Frontal cortex (tissue), 4 donors: ENCODE measurements at places on chromosomes 5 and 9.
A peak's percentile ranks its signal among the peaks of the same experiment; 100 is the strongest.

GRCh38 chr5:36614657-36615308 lies 8.4 kb downstream of the SLC1A3 start:
- no peak for DNase-seq

DNA sequence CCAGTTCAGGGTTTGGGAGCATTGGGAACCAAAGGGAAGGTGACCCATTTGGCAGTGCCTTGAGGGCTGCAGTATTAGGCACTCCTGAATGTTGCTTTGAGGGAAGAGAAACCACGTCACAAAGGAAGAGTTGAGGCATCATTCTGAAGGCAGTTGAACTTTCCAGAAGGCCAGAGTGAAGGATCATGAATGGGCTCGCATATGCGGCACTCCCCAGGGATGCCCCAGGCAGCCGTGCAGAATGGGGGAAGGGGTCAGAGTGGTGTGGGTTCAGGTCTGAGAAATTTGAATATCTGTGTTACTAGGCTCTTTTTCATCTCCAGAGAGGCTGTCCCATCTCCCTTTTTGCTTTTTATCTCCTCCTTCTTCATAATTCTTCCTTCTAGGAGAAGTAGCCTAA lies 60.6 kb upstream of the HMHB1 start:
- DNase-seq = no peak

DNA sequence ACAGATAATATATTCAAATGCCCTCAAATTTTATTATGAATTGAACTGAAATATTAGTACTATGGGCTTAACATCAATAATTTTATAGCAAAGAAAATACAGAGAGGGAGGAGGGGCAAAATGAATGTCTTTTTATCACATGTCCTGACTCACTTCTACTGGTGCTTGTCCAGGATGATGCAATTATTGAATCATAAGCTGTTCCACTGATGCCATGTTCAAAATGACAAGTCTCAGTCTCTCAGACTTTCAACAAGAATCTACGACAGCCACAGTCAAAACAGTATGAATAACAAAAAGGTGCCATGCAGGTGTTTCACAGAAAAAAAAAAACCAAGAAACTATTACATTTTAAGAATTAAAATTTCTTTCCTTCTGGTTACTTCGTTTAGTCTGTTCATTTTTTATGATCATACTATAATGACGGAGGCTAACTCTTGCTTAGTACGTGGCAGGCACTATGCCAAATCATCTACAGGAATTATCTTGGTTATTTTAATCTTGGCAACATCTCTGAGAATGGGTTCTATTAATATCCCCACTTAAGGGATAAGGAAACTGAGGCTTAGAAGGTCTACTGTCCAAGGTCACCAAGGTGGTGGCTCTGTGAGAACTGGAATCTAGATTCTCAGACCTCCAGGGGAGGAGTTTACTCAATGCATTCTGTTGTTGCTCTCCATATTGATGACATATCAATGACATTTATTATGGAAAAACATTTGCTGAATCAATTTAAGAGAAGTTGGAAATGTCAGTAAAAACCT lies 61.5 kb downstream of the NR3C1 start:
- no peak for DNase-seq

- no peak for DNase-seq
These were observed 13.1 kb downstream of the IL7R start for GRCh38 chr5:35869685-35870277.

GRCh38 chr5:158234323-158235158 lies 375.6 kb upstream of the CLINT1 start:
- DNase-seq = no peak

GRCh38 chr5:50535393-50535792 lies 94.3 kb upstream of the EMB start:
- no peak for DNase-seq

DNA sequence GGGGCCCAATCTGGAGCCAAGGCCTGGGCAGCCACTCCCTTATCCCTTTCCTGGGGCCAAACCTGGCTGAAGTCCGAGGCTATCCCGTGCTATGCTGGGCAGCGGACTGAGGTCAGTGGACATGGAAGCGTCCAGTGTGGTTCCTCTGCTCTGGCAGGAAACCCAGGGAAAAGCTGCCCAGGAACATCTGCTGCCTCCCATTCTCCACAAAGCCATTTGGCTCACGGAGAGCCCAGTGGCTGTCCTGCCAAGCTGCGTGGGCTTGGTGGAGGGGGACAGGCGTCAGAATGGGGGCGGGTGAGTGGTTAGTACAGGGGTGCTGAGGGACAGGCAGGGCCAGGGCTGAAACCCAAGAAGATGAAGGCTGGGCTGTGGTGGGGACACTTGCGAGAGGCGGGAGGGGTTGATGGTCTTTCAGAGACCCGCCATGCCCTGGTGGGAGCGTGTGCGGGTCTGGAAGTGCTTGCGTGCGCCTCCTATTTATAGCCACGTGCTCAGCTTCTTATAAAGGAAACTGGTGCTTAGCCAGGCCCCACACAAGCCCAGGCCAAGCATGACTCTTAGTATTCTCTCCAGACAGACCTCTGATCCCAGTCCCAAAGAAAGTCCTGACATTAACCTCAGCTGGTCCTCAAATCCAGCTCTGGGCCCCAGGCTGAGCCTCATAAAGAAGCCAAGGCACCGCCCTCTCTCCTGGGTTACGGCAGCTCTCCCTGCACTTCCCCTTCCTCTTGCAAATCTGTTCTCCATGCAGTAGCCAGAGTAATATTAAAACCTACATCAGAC lies 9.4 kb upstream of the SLC6A7 start:
- peak; percentile 67 for DNase-seq

- no peak for DNase-seq
These were observed 11.9 kb downstream of the TNFAIP8 start for GRCh38 chr5:119367502-119368237.

- no peak for DNase-seq
These were observed 58.5 kb upstream of the EIF4EBP3 start for GRCh38 chr5:140488914-140489313.

- DNase-seq = no peak
These were observed 21.2 kb downstream of the GPBP1 start for GRCh38 chr5:57195060-57195459.

DNA sequence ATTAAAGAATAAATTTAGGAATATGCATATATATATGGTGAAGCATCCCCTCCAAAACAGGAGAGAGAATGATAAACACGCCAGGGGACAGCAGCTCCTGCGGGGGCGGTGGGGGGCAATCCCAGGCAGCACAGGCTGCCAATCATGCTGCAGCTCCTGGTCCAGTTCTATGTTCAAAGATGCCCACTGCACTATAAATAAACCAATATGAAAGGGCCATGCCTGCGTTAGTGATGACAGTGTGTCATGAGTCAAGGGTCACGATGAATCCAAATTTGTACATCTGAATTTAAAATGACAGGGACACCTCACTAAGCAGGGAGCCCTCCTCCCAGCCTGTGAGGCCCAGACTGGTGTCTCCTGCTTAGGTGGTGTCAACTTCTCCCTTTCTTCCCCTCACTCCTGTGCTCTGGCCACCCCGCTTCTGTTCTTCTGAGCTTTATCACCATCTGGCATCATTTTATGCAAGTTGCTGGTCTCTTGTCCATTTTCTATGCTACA lies 153.9 kb downstream of the MED27 start:
- no peak for DNase-seq

DNA sequence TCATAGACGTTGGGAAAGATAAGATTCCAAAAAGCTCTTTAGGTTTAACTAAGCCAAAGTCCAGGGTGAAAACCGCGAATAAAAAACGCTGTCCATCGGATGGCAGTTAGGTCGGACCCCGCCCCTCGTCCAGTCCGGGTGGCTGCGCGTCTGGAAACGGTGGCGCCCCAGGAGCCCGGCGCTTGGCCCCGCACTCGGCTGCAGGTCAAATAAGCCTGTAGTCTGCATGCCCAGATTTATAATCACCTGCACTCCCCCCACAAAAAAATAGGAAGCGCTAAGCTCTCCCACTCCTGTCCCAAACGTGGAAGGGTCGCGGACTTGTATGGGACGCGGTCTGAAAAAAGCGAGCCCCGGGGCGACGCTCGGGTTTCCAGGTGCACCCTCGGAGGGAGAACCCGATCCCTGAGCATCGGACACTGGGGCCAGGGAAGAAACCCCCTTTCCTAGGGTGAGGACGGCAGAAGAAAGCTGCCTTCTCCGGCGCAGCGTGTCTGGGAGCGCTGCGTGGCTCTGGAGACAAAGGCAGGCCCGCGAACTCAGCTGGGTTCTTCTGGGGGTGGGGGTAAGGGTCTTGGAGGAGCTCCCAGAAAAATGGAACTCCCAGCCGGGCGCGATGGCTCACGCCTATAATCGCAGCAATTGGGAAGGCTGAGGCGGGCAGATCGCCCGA lies 923 bp upstream of the ZBTB5 start:
- DNase-seq = no peak

- DNase-seq = no peak
These were observed 31.1 kb downstream of the SIL1 start for GRCh38 chr5:139167063-139167462.

DNA sequence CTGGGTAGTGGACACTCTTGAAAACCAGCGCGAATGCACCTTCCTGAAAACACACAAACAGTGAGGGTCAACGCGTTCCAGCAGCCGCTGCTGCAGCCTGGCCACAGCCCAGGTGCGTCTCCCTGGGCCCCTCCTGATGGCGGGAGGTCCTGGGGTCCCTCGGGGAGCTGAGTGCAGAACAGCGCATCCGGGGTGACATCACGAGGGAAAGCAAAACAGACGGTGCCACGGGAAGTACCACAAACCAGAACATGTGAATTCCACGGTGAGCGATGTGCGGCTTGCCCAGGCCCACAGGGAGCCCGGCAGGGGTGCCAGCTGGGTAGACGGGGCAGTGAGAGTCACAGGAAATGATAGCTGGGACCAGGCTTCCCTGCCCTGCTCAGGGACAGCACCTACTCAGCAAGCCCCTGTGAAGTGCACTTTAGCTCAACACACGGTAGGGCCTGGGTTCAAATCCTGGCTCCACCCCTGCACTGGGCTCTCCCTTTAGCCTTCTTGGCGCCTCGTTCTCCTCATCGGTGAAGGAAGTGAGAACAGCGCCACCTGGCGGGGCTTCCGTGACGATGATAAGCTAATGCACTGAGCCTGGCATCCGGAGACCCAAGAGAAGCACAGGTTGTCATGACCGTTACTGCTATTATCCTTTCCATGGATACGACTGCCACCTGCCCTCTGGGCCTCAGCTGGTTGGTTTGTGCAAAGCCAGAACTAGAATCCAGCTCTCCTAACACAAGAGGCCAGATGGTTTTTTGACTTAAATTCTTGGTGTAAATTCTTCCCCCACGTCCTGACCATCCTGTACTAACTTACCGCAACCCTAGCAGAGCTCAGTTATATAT lies 24.6 kb downstream of the GFPT2 start:
- no peak for DNase-seq

DNA sequence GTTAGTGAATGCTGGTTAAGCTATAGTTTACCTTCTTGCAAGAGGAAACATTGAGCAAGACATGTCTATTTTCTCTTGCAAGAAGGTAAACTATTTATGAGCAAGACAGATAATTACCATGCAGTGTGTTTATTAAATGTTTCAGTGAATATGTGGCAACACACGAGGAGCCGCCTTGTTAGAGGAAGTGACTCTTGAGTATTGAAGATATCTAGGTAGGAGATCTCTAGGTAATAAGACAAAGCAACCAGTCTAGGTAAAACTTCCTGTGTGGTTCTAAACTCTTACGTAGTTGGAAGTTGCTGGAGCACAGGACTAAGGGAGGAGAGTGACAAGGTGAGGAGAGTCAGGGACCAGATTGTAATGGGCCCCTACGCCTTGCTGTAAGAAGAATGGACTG lies 16.8 kb downstream of the SKP2 start:
- DNase-seq = no peak

DNA sequence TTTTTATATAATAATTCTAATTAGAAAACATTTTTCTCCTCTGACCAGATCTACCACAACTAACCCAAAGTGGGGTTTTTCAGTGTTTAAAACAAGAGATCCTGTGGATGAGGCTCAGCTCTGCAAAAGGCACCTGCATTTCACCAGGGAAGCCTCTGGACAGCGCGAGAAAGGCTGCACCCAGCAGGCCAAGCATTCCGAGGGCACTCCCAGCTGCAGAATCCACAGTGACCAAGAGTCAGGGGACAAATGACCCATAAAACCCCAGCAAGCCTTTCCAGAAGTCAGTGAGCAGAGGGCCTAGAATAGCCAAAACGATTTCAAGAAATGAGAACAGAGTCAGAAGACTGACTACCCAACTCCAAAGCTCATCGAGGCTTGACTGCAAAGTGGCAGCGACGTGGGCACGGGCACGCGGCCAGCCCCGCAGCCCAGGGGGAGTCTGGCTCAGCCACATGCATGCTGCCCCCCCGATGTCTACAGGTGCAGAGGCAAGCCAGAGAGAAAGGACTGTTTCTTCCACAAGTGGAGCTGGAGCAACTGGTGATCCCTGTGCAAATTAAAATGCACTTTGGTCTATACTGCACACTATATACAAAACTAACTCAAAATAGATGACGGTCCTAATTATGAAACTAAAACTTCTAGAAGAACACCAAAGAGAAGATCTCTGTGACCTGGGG lies 26.2 kb downstream of the TPPP start:
- DNase-seq = no peak

DNA sequence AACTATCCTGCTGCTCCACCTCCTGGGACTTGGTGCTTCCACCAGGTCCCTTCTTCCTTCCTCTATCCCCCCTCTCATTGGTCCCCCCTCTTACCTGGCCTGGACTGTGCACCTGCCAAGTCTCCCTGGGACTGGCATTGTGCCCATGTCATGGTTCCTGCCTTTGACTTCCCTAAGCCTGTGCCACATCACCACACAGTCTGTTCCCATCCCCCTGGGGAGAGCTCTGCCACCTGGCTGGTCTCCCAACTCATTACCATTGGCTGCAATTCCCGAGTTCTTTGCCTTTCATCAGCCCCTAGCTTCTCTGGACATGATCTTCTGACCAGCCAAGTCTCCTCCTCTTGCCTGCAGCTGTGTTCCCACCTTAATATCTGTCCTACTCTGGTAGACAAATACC lies 180.3 kb downstream of the SREK1 start:
- no peak for DNase-seq

GRCh38 chr5:145920542-145921210 lies 15.7 kb upstream of the SH3RF2 start:
- no peak for DNase-seq

GRCh38 chr5:170336065-170336464 lies 38.5 kb upstream of the LCP2 start:
- no peak for DNase-seq

DNA sequence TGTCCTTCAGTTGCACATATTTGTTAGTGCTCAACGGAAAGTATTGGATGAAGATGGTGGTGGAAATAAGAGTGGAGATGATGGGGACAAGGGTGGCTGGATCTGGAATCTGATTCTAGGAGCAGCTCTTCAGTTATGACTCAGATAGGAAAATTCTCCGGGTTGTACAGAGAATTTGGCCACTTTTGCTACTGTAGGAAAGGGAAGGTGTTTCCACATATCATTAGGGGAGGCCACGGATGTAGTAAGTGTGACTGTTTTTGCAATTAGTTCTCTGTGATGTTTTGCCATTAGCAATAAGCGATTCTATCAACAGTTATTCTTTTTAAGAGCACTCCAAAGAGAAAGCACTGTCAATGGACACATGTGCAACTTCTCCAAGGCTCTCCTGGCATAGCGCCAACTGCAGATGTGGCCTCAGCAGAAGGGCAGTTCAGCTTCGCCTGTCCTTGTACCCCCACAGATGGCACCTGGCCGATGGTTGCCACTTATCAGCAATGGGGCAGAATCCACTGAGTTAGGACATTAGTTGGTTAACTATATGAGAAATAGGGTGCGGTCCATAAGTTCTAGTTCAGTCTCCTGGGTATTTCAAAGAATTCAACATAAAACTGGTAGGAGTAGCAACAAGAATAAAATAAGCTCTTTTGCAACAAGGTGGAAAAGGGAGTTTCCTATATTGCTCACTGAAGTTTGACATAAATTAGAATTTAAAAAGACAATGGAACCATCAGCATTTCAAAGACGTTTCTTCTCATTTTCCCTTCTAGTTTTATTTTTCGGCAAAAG lies 96.3 kb downstream of the ARSB start:
- no peak for DNase-seq
